Immature natural killer cell (primary cell): ENCODE measurements at places on chromosomes 6 and 20. TPM values are rescaled to one million over a fixed set of nuclear protein-coding genes. Genes with fewer than 3 reads are reported as not detected.

Gene C6orf89
- polyA plus RNA-seq: 54.2 TPM

Gene KHDRBS2
- not detected for polyA plus RNA-seq

Gene CRISP3
- not detected for polyA plus RNA-seq

Gene PPP1R18
- 178 TPM for polyA plus RNA-seq

DNA sequence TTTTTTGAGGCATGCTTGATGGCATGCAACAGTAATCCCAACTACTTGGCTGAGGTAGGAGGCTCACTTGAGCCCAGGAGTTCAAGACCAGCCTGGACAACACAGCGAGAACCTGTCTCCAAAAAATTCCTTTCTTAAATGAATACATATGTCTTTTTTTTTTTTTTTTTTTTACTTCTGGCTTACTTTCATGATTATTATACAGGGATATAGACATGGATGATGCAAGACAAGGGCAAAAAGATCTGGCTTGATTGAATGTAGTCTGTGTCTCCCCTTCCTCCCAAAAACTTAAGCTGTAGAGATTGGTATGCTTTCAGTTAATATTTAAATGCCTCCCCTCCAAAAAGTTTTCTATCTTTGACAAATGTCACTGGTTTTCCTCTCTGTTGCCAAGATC lies 7.6 kb downstream of the SNX3 start:
- no peak for DNase-seq

- no peak for DNase-seq
Measured at GRCh38 chr6:166834049-166834448, 122.3 kb downstream of the RNASET2 start.

DNA sequence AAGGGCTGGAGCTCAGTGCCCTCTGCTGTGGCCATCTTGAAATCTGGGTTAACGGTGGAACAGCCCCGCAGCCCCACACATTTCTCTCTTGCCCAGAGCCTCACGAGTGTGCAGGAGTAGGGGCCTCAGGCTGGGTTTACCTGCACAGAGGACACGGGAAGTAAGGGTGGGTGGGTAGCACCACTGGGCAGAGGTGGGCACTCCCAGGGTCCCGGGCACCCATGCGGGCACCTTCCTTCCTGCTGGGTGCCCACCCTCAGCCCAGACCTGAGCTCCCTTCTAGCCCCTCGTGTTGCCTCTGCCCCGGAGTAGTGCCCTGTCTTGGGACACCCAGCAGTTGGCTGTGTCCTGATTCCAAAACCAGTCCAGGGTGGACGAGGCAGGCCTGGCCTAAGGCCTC lies 11.2 kb downstream of the COL9A3 start:
- DNase-seq: no peak
